ENCODE measurements at places on chromosomes 16 and 17. TPM values are rescaled to one million over a fixed set of nuclear protein-coding genes. Genes with fewer than 3 reads are reported as not detected.

Gene NSMCE1
- total RNA-seq: 62.5 TPM

DNA sequence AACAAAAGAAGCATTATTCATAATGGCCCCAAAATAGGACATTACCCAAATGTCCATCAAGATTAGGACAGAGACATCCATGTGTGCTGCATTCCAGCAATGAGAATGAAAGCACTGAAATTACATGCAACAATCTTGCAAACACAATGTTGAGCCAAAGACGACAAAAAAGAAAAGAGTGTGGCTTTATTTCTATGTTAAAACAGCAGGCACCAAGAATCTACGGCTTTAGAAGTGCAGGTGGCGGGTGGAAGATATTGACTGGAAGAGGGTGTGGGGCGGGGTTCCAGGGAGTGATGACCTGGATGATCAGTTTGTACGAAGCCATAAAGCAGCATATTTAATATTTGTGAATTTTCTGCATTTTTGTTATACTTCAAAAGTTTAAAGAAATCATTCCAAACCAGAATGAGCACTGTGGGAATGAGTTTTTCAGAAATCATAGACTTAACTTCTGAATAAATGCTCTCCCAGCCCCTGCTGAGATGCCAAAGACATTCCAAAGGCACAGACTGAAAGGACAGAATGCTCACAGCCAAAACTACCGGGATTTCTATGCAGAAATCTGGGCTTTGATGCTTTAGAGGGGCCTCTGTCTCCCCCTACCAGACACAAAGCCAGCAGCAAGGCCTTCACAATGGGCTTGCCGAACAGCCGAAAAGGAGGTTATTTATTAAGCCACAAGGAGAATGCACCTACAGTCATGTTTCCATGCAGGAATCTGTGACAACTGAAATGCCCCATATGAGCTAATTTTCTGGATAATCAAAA lies 361.6 kb downstream of the GRIN2A start:
- ATAC-seq: no peak

DNA sequence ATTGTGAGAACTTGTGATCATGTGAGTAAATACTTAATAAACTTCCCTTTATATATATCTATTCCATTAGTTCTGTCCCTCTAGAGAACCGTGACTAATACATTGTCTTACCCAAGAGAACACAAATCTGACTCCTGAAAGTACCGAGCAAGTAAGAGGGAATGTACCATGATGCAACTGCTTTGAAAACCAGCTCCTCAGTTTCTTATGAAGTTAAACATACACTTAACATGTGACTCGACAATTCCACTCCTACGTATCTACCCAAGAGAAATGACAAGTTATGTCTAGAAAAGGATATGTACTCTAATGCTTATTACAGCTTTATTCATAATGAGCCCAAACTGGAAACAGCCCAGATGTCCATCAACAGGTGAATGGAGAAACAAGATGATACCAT lies 8.8 kb upstream of the GJD3 start:
- ATAC-seq: no peak

DNA sequence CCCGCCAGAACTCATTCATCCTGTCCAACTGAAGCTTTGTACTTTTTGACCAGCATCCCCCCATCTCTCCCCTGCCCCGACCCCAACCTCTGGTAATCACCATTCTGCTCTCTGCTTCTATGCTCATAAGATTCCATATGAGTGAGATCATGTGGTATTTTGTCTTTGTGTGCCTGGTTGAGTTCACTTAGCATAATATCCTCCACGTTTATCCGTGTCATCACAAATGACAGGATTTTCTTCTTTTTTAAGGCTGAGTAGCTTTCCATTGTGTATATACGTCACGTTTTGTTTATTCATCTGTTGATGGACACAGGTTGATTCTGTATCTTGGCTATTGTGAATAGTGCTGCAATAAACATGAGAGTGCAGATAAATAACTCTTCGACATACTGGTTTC lies 278.9 kb downstream of the SNX29 start:
- ATAC-seq: no peak

Gene PRDM7
- total RNA-seq: not detected

Gene ADAMTS18
- total RNA-seq: 0.19 TPM

Gene MSLN
- 0.73 TPM for total RNA-seq

DNA sequence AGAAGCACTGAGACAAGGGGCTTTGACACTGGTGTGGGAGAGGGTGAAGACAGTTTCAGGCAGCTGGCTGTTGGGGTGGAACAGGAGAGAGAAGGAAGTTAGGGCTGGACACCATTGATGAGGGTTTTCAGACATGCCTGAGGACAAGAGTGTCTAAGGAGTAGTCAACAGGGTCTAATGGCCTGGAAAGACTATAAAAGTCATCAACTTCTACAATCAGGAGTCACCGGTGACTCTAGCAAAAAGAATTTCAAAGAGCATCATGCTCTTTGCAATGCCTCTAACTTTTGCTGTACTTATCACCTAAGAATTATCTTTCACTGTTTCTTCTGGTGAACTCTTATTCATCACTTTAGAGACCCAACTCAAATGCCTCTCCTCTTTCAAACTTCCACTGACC lies 213.9 kb downstream of the C16orf78 start:
- no peak for ATAC-seq

- ATAC-seq: no peak
Measured at GRCh38 chr17:72334205-72334604, 213.4 kb downstream of the SOX9 start.

Measured in gastroesophageal sphincter (tissue), 4 donors.